B cell (primary cell): ENCODE measurements at places on chromosomes 12 and 14. TPM values are rescaled to one million over a fixed set of nuclear protein-coding genes. Genes with fewer than 3 reads are reported as not detected.

The SERPINA6 gene
- not detected in 2 replicates for polyA plus RNA-seq

The CHGA gene
- polyA plus RNA-seq = not detected in 2 replicates

The NGB gene
- polyA plus RNA-seq = not detected in 2 replicates

The CIROP gene
- not detected in 2 replicates for polyA plus RNA-seq

The GABARAPL1 gene
- 4.5 and 28.1 TPM in 2 replicates for polyA plus RNA-seq

The NCKAP5L gene
- polyA plus RNA-seq = 3.2 and 4.0 TPM in 2 replicates

The FAM186B gene
- 0.13 and 0.23 TPM in 2 replicates for polyA plus RNA-seq

The KRT80 gene
- not detected in 2 replicates for polyA plus RNA-seq
